ENCODE measurements at places on chromosomes 2 and 18.
A peak's percentile ranks its signal among the peaks of the same experiment; 100 is the strongest.

- peak; percentile 75 for DNase-seq
Measured at GRCh38 chr18:45071956-45072355, 391.3 kb downstream of the SETBP1 start.

- no peak for DNase-seq
Measured at GRCh38 chr2:95318431-95319220, 21.5 kb downstream of the KCNIP3 start.

GRCh38 chr2:45194596-45194995 is 185.3 kb upstream of the SIX2 start:
- DNase-seq = no peak

DNA sequence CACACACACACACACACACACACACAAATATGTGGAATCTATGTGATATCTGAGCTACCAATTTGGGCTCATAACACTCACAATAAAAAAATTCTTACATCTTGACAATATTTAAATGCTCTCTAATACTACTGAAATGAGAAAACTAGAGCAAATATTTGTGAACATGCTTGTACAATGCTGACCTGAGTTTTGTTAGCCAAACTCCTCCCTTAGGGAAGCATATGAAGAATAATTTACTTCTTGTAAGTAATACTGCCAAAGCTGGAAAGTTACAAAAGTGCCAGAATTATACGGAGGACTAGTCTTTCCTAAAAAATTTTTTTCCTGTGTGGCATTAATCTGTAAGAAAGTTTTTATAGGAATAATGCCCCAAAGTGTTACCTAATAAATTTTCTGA is 18.5 kb downstream of the MBD2 start:
- DNase-seq = no peak

DNA sequence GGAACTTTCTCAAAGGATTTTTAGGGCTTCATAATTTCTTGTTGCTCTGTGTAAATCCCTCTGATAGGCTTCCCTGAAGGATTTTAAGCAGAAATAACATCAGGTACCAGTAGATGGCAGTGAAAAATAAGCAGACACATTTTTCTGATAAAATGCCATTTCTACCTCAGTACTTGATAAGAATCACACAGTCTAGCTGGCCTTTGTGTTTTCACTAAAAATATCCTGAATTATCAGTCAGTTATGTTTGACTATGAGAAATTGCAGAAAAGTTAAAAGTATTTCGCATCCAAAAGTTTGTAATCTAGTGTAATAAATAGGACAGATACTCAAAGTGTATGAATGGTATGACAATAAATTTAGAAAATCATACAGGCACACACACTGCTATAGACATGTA is 68.7 kb downstream of the DNAJC10 start:
- no peak for DNase-seq

- DNase-seq = no peak
Measured at GRCh38 chr2:23235292-23235691, 149.7 kb upstream of the KLHL29 start.

GRCh38 chr18:9906481-9906880 is 7.3 kb upstream of the VAPA start:
- DNase-seq = peak; percentile 65

DNA sequence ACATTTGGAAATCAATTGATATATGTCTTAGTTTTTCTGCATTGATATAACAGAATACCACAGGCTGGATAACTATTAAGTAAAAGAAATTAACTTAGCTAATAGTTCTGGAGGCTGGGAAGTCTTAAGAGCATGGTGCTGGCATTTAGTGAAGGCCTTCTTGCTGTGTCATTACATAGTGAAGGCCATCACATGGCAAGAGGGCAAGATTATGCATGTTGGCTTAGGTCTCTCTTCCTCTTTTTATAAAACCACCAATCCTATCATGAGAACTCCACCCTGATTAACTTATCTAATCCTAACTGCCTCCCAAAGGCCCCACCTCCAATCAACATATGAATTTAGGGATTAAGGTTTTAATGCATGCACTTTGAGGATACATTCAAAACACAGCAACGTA is 225.5 kb upstream of the VRK2 start:
- DNase-seq = no peak

- DNase-seq = no peak
Measured at GRCh38 chr18:78934551-78935225, 44.9 kb upstream of the SALL3 start.

DNA sequence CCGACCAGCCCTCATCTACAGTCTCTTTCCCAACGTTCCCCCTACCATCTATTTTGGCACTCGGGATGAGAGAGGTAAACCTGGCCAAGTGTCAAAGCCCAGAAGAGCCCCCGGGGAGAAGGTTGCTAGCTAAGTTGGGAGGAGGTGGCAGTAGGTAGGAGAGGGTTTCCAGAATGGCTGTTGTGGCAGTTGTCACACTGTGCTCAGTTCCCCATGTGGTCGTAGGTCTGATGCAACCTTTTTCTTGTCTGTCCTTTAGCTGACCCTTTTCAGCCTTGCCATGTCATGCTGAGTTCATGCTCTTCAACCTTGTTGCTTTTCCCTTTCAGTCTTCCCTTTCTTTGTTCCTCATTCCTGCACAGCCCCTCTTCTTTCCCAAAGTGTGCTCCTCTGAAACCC is 34.5 kb downstream of the TTLL4 start:
- peak; percentile 85 for DNase-seq

DNA sequence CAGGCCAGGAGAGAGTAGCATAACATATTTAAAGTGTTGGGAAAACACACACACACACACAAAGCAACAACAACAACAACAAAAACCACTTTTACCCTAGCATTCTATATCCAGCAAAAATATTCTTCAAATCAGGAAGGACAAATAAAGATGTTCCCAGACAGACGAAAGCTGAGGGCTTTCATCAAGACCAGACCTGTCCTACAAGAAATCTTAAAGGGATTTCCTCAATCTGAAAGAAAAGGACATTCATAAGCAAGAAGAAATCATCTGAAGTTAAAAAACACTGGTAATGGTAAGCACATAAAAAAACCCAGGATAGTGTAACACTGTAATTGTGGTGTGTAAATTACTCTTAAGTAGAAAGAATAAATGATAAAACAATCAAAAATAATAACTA is 22.7 kb upstream of the BAZ2B start:
- DNase-seq = no peak

DNA sequence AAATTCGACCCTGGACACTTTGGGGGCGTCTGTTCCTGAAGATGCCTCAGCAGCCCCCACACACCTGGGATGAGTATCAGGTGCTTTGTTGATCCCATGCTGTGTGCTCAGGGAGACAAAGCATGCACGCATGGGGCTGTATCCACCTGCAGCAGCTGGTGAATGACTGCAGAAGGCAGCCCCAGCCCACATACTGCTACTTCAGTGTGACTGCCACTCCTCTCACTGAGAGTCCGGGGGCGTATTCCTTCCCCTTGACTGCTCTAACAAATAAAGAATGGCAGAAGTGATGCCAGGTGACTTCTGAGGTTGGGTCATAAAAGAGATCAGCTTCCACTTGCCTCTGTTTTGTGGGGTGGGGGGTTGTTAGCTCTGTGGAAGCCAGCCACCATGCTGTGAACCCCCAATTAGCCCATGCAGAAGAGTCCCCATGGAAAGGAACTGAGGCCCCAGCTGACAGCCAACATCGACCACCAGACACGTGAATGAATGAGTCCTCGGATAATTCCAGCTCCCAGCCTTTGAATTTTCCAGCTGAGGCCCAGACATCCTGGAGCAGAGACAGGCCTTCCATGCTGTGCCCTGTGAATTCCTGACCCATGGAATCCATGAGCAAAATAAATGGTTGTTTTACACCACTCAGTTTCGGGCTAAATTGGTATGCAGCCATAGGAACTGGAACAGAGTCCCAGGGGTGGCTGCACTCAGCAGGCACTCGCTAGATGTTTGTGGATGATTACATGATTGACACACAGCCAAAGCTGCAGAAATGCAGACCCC is 289.3 kb downstream of the CELF4 start:
- no peak for DNase-seq

DNA sequence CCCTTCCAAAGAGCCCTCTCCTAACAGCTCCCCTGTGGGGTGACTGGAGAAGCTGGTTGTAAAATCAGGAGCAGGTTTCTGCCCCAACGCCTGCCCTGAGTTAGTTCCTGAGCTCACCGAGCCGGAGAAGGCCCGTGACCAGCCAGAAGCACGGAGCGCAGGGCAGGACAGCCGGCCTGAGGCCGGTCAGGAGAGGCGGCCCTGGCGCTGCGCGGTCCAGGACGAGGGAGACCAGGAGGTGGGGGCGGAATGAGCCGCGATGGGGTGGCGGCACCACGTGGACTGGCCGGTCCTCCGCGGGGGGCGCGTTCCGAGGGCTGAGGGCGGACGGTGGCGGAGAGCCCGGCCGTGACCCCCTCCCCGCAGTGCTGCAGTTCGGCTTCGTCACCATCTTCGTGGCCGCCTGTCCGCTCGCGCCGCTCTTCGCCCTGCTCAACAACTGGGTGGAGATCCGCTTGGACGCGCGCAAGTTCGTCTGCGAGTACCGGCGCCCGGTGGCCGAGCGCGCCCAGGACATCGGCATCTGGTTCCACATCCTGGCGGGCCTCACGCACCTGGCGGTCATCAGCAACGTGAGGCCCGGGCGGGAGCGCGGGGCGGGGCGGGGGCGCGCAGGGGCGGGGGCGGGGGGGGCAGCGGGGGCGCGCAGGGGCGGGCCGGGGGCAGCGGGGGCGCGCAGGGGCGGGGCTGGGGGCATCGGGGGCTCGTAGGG is 29.0 kb downstream of the ANO7 start:
- no peak for DNase-seq

DNA sequence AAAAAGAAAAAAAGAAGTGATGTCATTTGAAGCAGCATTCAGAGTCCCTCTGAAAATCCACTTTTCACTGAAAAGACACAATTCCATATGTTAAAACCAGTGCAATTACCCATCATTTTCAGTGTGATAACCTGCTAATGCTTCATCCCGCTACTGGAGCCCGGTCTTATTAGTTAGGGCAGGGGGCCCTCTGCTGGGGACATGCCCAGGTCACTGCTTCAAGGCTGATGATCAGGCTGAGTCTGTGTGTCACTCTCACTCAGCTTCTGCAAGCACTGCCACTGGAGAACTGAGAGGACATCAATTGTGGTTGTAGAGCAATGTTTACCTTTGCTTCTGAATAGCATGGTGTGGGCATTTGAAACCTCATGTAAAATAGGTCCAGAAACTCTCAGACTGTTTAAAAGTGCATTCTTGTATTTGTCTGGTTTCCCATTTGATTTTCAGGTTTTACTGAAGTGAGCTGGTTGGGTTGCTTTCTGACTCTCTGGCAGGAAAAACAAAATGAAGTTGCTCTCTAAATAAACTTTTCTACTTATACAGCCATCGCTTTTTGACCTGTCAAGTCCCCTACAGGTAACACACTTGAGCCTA is 49.2 kb upstream of the NXPH2 start:
- no peak for DNase-seq

- no peak for DNase-seq
Measured at GRCh38 chr2:134469516-134470115, 215.7 kb downstream of the MGAT5 start.

- no peak for DNase-seq
Measured at GRCh38 chr2:216645636-216645950, 12.4 kb downstream of the IGFBP2 start.

DNA sequence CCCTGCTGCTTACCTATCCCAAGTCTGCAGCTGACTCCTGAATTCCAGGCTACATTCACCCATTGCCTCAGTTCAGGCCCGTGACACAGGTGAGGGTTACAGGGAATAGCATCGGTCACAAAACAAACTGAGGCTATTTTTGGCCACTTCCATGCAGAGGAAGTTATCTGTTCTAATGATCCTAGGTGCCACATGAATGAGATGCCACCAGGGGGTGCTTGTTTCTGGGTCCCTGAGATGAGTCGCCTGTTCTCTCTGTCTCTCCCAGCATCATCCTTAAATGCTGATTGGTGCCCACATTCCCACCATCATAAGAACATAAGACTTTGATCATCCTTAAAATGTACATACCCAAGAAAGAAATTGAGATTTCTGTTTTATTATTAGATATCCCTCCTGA is 119.0 kb upstream of the CELF4 start:
- no peak for DNase-seq

DNA sequence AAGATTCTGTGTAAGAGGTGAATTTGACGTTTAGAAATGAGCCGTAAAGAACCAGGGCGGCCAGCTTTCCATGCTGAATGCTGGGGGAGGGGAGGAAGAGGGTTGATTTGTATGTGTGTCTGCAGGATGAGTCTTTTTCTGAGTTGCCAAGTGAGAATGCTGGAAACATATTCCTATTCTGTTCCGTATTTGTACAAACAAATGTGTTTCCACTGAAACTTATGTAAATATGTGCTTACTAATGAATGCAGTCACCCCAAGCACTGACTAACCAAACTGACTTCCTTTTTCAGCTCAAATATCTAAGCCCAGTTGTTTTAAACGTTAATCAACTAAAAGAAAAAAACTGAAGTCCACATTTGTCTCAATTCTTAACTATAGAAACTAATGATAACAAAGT is 74.9 kb upstream of the APCDD1 start:
- DNase-seq = no peak

- no peak for DNase-seq
Measured at GRCh38 chr18:7002107-7002506, 115.5 kb downstream of the LAMA1 start.

GRCh38 chr2:75025633-75026380 is 67.4 kb downstream of the POLE4 start:
- DNase-seq = no peak

- DNase-seq = no peak
Measured at GRCh38 chr2:199955007-199955338, 318 bp downstream of the TYW5 start.

DNA sequence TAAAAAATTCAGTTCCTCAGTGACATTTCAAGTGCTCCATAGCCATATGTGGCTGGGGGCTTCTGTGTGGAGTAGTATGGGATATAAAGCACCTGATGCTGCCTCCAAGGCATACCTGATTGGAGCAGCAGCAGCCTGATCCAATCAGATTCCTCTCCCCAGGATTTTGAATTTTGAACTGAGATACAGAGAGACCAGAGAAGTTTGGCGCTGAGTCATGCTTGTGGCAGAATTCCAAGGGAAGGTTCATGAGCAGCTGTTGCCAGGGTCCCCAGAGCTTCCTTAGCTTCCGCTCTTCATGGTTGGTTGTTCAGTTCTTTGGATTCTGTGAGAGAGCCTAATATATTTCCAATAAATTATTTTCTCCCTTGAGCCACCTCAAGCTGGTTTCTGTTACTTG is 29.0 kb upstream of the CFAP36 start:
- no peak for DNase-seq

All from GF-D8 (cell line).